HEK293T (cell line): ENCODE measurements at places on chromosomes 7 and 10.

GRCh38 chr7:41696323-41696916 lies 6.5 kb downstream of the INHBA start:
- DNase-seq: peak; percentile 68

- DNase-seq: no peak
Measured at GRCh38 chr10:110426294-110427181, 71.2 kb upstream of the DUSP5 start.

DNA sequence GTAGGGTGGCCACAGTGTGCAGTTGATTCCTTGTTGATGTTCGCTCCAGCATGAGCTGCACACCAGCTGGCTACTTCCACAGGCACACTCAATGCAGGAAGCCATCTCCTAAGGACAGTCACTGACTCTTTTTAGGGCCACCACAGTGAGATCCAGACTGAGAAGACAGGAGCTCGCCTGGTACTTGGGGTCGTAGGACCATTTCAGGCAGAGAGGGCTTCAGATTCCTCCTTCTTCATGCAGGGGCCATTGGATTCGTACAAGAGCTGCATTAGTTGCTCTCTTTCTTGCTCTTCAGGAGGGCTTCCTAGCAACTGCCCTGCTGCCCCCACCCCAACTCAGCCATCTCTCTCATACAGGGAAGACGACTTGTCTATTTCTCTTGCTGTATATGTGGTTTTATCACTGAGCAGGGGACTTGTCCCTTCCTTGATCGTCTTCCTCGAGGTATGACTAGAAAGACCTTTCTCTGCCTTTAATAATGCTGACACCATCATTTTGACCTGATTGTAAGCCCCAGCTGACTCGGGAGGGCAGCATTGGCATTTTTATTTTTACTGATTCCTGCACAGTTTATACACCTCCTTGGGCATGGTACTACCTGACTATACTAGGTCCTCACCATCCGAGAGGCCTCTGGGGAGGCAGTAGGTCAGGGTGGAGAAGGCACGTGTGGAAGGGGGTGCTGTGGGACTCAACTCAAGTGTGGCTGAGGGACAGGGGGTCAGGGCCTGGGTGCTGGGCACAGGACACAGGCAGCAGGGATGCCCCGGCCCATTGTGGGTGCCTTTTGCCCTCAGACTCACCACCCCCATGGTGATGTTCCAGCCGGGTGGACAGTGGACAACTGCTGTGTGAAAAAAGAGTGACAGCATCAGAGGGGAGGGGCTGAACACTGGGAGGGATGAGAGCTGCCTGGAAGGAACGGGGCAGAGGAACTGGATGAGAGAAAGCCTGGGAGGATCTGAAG lies 136.7 kb upstream of the ZNF746 start:
- DNase-seq: no peak

- DNase-seq: no peak
Measured at GRCh38 chr7:7720193-7720592, 1.8 kb upstream of the RPA3 start.

DNA sequence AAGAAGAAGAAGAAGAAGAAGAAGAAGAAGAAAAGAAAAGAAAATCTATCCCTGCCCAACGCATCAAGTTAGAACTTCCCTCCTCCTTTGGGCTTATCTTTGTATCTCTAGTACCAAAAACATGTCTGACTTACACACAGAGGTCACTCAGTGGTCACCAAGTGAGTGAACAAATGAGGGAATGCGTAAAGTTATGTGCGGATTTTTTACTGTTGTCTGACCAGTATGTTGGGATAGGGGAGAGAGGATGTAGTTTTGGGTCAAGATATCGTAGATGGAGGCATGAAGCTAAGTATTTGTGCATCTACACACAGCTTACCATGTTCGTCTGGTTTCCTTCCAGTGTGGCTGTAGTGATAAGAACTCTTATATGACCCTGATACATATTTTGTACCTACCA lies 99.9 kb downstream of the ITIH5 start:
- no peak for DNase-seq

DNA sequence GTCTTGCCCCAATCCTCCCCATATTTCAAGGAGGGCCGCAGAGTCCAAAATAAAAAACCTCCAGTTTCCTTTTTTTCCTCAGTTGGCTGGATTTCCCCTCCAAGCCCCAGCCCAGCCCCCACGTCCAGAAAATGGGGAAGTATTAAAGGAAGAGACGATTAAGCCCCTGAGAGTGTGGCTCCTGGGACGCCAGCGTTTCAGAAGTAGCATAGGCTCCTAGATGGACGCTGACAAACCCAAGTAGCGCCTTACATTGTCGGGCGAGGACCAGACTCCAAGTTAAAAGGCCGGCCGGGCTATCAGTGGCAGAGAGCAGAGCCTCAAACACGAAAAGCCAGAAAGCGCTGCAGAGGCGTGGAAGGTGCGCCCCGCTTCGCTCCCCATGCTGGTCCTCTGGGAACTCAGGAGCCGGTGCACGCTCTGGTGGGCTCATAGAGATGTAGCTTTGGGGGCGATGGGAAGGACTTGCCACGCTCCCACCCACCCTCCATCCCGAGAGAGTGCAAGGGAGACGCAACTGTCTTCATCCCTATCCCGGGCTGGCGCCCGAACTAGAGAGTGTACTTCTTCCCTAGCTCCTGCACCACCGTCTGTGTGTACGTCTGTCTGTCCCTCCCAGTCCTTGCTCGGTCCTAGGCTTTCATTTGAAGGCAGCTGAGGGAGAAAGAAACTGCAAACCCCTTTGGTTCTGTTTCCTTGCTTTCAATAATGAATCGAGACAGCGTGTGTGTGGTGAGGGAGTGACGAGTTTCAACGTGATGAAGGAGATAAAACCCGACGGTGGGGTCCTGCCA lies 6.3 kb upstream of the EMX2 start:
- DNase-seq: no peak

DNA sequence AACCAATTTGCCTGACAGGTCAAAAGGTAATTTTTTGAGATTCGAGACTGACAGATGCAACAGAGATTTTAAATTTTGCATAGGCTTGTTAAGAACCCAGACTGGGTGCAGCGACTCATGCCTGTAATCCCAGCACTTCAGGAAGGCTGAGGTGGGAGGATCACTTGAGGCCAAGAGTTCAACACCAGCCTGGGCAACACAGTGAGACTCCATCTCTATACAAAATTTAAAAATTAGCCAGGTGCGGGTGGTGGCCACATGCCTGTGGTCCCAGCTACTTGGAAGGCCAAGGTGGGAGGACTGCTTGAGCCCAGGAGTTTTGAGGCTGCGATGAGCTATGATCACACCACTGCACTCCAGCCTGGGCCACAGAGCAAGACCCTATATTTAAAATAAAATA lies 34.6 kb downstream of the AMZ1 start:
- no peak for DNase-seq

DNA sequence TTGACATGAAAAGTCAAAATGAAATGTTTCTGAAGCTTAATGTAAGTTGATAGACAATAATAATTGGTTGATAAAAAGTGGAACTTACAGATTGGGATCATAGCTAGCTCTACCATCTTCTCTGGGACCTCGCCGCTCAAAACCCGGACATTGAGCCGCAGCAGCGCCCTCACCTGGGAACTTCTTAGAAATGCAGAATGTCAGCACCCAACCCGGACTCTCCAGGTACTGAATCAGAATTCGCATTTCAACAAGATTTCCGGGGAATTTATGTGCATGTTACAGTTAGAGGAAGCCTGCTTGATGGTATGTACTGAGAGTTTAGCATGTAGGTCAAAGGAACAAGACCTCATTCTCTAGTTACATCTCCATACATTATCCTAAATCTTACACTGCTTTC lies 36.7 kb upstream of the ABLIM1 start:
- DNase-seq: peak; percentile 74

- DNase-seq: no peak
Measured at GRCh38 chr7:8063706-8064297, 95.2 kb downstream of the GLCCI1 start.

DNA sequence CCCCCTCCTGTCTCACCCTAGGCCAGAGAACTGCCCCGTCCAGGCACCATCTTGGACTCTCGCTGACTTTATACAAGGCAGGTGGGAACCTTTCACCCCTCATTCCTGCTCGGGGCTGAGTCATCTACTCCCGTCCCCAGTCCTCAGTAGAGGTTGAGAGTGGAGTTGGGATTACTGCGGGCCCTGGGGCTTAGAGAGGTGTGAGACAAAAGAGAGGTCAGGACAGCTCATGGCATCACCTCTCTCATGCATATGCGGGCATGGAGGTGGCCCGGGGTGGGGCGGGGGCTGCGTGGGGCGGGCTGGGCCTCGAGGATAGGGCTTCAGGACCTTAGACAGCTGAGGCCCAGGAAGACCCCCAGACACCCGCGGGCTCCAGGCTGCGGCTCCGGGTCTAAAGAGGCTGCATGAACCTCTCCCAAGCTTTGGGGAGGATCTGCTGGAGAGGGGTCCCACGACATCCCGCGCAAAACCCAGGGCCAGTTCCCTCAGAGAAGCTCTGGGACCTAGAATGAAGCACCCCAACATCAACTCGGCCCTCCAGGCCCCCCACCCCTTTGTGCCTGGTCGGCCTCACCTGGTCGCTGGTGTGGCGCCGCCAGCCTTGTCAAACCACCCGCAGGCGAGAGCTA lies 317 bp downstream of the PDZD7 start:
- no peak for DNase-seq

DNA sequence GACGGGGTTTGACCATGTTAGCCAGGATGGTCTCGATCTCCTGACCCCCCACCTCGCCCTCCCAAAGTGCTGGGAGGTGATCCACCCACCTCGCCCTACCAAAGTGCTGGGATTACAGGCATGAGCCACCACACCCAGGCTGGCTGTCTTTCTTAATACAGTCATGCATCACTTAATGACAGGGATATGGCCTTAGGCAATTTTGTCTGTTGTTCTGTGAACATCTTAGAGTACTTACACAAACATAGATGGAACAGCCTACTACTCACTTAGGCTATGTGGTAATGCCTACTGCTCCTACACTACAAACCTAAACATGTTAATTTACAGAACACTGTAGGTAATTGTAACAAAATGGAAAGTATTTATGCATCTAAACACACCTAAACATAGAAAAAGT lies 106.6 kb upstream of the KCNMA1 start:
- DNase-seq: no peak

DNA sequence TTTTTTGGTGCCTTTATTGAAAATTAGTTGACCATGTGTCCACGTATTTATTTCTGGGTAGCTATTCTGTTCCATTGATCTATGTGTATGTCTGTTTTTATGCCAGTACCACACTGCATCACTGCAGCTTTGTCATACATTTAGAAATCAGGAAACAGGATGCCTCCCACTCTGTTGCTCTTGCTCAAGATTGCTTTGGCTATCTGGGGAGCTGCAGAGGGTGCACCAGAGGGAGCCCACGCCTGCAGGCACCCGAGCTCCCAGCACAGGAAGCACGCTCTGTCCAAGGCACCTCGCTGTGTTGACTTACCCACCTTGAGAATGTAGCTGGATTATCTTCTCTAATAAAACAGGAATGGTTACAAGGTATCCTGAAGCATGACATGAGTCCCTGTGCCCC lies 301.7 kb downstream of the TCERG1L start:
- no peak for DNase-seq

GRCh38 chr7:105149827-105150226 lies 135.8 kb downstream of the KMT2E start:
- DNase-seq: no peak

GRCh38 chr7:134699899-134700298 lies 53.2 kb downstream of the BPGM start:
- no peak for DNase-seq

DNA sequence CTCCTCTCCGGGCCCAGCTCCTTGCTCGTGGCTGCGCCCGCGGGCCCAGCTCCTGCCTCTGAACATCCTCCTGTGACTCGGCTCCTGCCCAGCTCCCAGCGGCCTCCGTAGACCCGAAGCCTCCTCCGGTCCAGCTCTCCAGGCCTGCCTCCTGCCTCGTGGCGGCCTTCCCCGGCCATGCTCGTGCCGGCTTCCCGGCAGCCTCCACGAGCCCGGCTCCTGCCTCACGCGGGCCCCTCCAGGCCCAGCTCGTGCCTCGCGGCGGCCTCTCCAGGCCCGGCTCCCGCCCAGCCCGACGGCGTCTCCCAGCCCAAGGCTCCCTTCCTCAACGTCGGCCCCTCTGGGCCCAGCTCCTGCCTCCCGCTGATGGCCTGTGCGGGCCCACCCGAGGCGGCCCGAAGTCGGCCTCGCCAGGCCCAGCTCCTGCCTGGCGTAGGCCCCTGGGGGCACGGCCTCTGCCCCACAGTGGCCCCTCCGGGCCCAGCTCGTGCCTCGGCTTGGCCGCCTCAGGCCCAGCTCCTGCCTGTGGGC lies 16.9 kb upstream of the TMEM248 start:
- no peak for DNase-seq

DNA sequence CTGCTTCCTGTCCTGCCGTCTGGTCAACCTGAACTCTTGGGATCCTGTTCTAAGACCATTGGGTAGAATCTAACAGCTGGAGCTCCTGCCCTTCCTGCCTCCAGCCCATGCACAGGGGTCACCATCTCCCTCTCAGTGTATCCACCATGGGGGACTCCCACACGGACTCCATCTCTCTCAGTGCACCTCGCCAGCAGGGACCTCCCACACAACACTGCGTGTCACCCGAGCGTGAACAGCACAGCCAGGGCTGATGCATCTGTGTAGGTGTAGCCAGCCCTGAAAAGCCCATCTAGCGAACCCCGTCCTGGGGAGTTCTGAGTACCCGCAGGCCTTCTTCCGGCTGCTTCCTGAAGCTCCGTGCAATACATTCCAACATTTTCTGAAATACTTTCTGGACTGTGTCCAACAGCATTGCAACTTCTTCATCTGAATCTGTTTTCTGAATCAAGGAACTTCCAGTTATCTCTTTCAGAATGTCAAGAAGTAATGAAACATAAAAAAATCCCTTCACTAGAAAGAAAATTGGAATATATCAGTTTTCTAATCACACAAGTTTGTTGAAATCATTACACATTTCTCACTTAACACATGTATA lies 52.5 kb downstream of the NCAPG2 start:
- no peak for DNase-seq

DNA sequence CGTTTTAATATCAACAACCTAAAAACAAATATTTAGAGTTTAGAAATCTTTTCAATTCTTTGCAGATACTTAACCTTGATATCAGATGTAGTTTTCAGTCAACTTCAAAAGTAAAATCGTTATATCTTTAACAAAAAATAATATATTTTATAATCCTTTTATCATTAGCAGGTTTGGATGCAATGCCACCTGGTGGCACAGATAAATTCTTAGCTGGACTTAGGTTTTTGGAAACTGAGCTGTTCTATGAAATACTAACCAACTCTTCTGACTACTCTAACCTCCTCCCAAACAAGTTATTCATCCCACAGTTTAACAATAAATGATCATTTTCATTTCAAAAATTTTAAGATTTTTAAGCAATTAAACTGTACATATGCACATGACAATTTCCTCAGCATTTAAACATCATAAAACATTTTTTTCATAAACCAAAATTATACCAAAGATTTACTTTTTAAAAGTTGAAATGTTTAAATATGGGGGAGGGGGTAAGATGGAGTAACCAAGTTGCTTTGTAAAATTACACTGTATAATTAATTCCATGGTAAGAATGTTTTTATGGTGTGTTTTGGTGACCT lies 56.9 kb downstream of the HIBADH start:
- DNase-seq: peak; percentile 9

GRCh38 chr7:66296557-66296956 lies 91.4 kb downstream of the TPST1 start:
- DNase-seq: no peak
